Suppressor macrophage treated with lipopolysaccharide for 1 hour (primary cell): ENCODE measurements at places on chromosomes 11 and 22.

DNA sequence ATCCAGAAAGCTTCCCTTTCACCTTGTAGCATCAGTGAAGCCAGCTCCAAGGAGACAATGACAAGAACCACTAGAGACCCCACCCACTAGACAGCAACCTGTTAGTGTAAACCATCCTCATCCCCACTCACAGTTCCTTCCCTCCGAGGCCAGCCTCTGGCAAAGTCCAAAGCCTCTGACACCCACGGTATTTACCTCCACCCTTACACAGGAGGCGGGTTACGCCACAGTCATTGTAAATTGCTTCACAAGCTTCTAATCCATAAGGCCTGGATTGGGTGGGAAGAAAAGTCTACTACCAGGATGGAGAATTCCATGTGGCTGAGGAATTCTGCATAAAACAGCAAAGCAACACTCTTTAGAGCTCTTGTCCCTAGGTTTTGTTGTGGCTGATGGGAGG lies 287.4 kb downstream of the BUD13 start:
- no peak for DNase-seq

DNA sequence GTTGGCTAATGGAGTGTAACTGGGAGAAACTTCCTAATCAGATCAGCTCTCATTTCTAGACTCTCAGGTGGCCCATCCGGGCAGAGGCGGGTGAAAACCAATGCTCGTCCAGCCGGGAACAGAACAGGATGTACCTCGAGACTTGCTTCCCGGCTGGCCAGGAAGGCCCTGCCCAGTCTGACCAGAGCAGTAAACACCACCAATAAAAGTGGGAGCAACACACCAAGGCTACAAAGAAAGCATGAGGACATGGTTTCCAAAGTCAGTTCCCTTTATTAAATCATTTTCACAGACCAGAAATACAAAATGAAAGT lies 940 bp upstream of the TNKS1BP1 start:
- DNase-seq, result no peak

DNA sequence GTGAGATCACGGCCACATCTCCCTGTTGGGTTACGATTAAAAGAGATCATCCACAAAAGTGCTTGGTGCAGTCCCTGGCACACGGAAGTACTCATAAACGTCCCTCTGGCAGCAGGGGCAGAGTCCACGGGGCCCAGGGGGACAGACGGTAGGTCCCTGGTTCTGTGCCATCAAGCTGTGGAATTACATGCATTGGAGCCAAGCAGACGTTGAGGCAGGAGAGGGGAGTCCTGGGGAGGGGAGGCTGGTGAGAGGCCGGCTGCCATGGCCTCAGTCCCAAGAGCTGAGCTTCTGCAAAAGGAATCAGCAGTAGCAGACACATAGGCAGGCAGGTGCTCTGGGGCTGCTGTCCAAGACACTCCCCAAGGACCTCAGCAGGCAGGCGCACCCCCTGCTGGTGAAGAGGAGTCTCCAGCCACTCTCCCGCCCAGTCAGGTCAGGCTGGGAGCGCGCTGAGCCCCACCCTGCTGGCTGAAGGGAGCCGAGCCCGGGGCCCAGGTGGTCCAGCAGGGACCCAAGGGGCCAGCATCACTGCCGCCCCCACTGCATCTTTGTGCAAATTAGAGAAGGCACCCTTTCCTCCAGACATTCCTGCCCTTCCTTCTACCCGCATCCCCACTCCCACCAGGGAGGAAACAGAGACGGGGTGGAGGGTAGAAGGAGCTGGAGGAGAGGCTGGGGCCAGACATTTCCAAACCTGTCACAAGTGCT lies 7.6 kb upstream of the KCTD17 start:
- DNase-seq, result peak; percentile 67

DNA sequence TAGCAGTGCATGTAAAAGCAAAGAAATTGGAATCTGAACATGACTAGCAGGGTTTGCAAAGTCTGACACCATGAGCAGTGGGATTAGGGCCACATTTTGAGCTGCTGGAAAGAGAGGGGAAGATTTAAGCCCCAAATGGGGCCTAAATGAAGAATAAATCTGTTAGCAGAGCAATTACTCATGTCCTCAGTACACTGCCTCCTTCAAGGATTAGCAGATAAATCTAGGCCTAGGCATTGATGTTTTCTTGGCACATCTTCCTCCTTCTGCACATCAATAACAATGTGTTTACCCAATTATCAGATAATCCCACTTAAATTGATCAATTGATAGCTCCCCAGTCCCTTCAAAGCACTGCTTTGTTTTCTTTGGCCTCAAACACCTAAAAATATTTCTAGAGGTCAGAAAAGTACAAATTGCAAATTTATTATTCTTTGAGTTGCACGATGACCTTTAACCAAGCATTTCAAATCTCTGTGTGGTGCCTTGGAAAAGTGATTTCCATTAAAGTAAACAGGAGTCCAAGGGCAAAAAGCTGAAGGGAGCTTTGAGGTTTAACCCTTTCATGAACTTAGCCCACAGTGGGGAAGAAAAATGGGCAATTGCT lies 514.7 kb upstream of the CHORDC1 start:
- DNase-seq, result no peak

- no peak for DNase-seq
Observed at GRCh38 chr11:60657888-60658287, 41.5 kb upstream of the MS4A8 start.

GRCh38 chr11:74730571-74731260 lies 510 bp downstream of the CHRDL2 start:
- no peak for DNase-seq

DNA sequence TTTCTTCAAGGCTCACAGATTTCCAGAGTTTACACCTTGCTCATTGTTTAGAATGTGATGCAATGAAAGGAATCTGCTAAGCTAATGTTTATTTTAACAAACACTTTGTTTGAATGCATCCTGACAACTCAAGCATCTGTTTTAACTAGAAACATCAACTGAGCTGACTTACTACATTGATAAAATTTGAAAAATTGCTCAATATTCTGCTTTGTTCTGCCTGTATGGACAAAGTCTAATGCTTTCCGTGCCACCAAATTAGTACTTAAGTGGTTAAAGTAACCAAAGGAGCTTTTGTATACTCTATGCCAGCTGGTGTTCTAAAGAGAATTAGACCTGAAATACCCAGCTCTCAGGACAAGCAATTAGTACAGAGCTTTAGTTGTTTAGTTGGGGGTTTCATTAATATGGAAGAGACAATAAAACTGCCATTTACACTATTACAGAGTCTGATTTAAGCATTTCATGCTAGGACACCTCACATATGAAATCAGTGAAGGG lies 105.2 kb downstream of the MAML2 start:
- DNase-seq, result no peak

GRCh38 chr11:11390068-11390771 lies 37.2 kb upstream of the CSNK2A3 start:
- DNase-seq, result no peak

GRCh38 chr11:107184986-107185385 lies 166.7 kb upstream of the GUCY1A2 start:
- no peak for DNase-seq

DNA sequence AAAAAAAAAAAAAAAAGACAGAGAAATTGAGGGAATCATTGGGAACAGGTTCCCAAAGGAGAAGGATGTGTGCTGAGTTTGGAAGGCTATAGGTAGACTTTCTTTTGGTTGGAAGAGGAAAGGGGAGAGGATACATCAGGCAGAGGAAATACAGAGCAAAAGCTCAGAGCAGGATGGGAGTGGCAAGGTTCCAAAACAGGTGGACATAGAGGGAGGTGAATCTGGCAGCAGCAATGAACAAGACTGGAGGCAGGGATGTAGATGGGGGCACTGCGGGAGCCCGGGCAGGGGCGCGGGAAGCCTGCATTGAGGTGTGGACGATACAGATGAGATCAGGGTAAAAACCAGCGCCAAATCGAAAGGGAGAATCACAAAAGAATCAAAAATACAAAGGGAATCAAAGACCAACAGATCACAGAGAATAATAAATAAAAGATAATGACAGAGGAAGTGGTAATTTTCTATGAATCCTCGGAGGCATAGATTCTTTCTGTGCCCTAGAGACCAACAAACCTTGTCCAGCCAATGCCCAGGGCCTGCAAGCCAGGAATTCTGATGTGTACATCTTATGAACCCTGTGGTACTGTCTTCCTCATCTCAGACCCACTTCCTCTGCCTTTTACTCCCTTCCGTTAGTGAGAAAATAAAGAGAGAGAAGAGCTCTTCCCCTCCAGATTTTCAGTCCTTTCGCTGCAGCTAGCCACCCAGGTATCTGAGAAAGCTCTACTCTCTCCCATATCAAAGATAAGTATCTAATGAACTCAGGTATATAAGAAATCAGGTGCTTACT lies 70.3 kb downstream of the SLC1A2 start:
- no peak for DNase-seq

DNA sequence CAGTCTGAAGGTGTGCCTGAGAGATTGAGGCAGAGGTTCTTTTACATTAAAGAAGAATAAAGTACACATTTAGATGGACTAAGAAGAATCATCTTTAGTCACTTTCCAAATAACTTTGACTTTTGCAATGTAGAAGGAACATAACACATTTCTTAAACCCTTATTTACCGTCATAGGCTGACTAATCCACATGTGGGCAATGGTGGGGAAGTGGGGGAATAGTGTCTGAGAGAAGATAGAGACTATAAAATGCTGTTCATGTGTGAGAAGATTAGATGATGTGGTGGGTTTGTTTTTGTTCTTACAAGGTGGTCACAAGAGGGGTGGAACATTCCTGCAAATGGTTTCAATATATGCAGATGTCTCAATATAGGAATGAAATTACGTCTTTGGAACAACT lies 1.8 kb downstream of the MS4A4A start:
- DNase-seq, result peak; percentile 92

DNA sequence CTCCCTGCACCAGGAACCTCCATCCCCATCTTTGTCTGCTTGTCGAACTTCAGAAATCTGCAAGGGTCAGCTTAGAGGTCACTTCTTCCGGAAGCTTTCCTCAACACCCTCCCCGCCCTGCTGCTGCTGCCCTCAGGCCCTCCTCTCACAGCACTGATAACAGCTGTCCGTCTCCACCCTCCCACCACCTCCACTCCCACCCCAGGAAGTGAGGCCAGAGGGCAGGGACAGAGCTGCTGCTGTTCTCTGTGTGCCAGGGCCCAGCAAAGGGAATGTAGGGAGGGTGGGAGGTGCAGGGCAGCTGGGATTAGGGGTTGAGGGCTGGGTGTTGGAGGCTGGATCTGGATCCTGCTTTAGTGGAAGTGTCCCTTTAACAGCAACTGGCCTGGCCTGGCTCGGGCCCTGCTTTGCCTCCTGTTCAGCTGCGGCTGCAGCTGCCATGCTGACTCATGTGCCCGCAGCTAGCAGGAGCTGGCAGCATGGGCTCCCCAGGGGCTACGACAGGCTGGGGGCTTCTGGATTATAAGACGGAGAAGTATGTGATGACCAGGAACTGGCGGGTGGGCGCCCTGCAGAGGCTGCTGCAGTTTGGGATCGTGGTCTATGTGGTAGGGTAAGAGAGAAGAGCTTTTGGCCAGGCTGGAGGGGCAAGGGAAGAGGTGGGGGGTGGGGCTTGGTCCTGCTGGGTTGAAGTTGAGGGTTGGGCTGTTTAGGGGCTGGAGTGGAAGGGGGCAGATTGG lies at the start of gene P2RX6:
TSS of gene P2RX6 (plus strand) at position 440 of the 740 bp plus-strand sequence. CDS start at position 450, 10 bp downstream.
- DNase-seq, result peak; percentile 28

DNA sequence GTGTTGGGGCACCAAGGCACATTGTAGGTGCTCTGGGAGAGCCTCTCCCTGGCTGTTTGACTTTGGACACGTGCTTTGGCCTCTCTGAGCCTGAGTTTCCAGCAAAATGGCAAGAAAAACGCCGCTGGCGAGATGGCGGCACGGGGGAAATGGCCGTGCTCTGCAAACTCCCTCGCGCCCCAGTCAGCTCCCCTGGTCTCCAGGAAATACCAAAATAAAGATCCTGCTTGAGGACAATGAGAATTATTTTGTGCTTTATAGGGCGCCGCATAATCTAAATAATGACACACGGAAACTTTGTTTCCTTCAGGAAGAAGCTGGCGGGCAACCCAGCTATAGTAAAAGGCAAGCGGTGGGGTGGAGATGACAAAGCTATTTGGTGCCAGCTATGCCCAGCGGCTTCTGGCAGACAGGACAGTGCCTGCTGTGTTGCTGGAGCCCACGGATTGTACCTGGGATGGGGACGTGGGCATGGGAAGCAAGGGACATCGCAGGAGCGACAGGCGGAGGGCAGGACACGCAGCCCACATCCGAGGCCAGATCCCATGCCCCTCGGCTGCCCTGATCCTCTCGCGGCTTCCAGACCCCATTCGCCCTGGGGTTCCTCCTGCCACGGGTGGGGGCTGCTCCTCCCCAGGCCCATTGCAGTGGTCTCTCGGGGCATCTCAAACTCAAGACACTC lies 26.3 kb upstream of the RFPL3 start:
- no peak for DNase-seq

GRCh38 chr11:119121811-119122124 lies 388 bp downstream of the HINFP start:
- peak; percentile 68 for DNase-seq

DNA sequence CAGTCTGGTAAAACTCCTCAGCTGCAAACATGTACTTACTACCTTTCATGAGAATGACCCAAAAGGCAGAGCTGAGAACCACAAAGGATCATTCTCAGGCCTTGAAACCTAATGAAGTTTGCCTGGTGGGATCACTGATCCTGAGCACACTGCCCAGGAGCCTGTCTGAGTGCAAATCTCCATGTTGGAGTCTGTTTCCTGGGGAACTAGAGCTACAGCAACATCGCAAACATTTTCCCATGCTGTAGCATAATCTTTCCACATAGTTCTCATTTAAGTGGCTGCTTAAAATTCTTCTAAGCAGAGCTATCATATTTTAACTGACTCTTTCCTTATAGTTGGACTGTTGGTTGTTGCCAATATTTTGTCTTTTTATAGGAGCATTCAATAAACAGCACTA lies 58.5 kb downstream of the GUCY1A2 start:
- DNase-seq, result no peak

- peak; percentile 52 for DNase-seq
Observed at GRCh38 chr11:69704508-69705253, 859 bp upstream of the FGF19 start.

GRCh38 chr11:1529774-1530173 lies 42.3 kb downstream of the DUSP8 start:
- no peak for DNase-seq

DNA sequence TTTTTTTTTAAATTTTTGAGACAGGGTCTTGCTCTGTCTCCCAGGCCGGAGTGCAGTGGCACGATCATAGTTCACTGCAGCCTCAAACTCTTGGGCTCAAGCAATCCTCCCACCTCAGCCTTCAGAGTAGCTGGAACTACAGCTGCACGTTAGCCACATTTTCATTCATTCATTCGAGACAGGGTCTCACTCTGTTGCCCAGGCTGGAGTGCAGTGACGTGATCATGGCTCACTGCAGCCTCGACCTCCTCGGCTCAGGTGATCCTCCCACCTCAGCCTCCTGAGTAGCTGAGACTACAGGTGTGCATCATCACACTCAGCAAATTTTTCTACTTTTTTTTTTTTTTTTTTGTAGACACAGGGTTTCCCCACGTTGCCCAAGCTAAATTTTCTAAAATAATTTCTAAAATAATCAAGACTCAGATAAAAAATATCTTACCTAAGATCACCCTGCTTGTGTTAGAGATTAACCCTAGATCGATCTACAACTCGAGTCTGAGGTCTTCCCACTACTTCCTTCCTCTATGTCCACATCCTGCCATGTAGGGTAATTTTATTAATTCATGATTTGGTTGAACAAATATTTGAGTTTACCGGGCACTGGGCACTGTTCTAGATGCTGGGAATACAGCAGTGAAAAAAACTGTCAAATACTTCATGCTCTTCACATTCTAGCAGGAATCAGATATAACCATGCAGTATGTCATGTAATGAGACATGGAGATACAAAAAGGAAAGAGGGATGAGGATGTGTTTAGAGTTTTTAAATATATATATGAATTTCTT lies 15.1 kb downstream of the EIF4G2 start:
- no peak for DNase-seq

- DNase-seq, result no peak
Observed at GRCh38 chr11:26947904-26948639, 45.8 kb upstream of the FIBIN start.

- no peak for DNase-seq
Observed at GRCh38 chr22:43260331-43261231, 73.6 kb upstream of the TTLL12 start.
